ENCODE measurements at places on chromosomes 11 and 22.
A peak's percentile ranks its signal among the peaks of the same experiment; 100 is the strongest.

GRCh38 chr11:103807806-103808205, 228.6 kb upstream of the DDI1 start:
- DNase-seq = no peak

GRCh38 chr11:119148720-119149017, 183 bp upstream of the ABCG4 start:
- DNase-seq = no peak

- DNase-seq = no peak
Observed at GRCh38 chr11:41985799-41986198, 526.3 kb upstream of the LRRC4C start.

DNA sequence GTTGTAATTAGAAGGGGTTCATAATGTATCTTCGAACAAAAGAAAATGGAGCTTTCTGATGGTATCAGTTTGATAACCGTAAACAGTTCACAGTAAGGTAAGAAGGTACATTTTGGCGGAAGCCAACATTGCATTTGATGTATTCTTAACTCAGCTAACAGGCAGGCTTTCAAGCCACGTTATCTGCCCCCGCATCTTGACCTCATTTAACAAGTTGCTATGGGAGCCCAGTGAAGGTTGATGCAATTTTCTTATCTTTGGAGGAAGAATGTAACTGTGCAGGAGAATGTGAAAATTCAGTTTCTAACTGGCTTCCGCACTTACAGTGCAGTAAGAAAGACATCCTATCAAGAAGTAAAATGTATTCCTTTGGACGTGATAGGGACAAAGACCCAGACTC, 110.6 kb downstream of the ETS1 start:
- DNase-seq = no peak

DNA sequence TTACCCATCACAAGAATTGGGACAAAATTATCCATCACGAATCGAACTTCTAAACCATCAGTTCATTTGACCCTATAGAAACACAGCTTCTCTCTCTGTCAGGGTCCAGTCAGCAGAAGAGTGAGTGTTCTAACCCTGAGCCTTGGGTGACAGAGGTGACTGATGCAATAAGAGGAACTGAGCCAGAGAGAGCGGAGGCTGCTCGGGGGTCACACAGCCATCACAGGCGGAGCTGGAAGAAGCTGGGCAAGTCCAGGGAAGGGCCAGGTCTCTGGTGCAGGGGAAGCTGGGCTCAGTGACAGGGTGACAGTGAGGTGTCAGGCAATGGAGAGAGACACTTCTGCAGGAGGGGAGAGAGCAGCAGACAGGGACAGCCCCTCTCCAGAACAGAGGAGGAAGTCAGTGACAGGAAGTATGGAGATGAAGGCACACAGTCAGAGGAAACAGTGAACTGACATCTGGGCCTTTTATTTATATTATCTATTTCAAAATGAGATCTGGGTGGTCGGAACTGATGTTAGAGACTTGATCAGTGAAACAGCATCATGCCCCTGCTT, 184.0 kb upstream of the TBCEL start:
- no peak for DNase-seq

- no peak for DNase-seq
Observed at GRCh38 chr22:49216579-49216978, 611.1 kb downstream of the BRD1 start.

DNA sequence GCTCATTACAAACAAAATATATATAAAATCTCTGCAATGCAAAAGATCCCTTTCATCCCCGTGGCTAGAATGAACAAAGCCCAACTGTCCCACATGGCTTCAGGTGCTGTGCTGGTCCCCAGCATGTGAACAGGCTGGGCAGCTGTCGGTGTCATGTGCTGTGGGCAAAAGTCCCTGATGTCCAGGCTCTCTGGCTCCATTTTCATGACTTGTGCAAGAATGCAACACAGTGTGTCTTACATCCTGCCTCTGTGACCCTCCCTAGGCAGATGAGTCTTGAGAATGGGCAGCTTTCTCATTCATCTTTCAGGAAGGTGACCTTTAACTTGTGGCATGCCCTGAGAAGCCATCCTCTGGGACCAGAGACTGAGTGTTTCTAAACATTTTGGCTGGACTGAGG, 14.5 kb downstream of the GUCD1 start:
- no peak for DNase-seq

DNA sequence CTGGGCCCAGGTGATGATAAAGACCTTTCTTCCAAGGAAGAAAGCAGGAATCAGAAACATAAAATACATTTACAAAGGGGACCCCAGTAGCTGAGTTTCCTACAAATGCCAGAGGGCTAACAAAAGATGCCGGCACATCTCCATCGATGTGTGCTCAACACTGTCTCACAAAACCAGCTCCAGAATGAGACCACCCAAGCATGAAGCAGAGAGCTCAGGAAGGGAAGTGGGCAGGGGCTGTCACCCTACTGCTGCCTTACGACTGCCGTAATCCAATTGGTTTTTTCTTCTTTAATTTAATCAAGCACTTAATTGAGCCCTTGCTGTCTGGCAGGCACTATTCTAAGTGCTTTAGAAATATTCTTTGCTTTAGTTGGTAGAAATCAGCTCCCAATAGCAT, 26.1 kb downstream of the SMCO4 start:
- DNase-seq = no peak

- no peak for DNase-seq
Observed at GRCh38 chr11:47981667-47982404, 1.5 kb downstream of the PTPRJ start.

GRCh38 chr22:37279331-37280181, 2.8 kb upstream of the CYTH4 start:
- no peak for DNase-seq

DNA sequence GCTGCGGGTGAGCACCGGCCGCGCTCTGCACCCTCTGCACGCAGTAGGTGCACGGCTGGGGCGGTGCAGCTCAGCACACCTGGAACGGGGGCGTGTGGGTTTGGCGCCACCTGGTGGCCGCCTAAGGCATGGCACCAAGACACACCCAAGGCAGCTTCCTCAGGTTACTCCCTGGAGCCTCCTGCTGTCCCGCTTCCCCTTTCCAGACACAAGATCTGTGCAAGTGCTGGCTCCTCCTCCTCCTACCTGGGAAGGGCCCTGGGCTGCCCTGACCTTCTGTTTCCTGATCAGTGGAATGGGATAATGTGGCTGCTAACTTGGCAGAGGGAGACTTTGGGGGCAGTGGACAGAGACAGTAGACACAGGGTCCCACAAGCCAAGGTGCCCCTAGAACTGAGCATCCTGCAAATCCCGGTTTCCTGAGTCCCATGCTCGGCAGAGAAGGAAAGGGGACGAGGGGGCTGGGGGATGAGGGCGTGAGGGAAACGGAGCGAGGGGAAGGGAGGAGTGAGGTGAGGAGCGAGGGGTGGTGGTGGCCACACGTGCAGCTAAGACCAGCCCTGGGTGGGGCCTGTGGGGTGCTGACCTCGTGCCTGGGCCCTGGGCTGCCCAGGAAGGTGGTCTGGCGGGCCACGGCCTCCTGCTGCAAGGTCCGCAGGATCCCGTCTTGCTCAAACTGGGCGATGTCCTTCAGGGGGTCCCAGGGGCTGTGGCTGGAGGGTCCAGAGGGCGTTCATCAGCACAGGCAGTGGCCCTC, 34.8 kb upstream of the CARS1 start:
- peak; percentile 19 for DNase-seq

GRCh38 chr11:11860103-11860979, 18.6 kb downstream of the USP47 start:
- no peak for DNase-seq

DNA sequence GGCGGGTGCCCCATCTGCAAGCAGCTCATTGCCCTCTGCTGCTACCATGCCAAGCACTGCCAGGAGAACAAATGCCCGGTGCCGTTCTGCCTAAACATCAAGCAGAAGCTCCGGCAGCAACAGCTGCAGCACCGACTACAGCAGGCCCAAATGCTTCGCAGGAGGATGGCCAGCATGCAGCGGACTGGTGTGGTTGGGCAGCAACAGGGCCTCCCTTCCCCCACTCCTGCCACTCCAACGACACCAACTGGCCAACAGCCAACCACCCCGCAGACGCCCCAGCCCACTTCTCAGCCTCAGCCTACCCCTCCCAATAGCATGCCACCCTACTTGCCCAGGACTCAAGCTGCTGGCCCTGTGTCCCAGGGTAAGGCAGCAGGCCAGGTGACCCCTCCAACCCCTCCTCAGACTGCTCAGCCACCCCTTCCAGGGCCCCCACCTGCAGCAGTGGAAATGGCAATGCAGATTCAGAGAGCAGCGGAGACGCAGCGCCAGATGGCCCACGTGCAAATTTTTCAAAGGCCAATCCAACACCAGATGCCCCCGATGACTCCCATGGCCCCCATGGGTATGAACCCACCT, 28.0 kb upstream of the L3MBTL2 start:
- DNase-seq = no peak

DNA sequence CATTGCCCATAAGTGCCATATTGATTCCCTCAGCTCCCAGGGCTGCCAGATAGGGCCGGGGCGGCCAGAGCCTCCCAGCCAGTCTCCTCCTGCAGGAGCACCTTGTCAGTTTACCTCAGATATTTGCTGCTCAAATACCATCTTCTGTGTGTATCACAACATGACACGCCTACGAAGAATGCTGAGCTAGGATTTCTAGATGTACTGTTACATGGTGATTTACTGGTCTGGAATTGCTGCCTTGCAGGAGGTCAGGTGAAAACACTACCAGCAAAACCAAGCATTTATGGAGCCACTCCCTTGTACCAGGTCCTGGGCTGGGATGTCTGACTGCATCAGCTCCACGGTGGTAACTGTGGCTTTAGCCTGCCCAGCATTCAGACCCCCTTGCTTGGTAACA, 11.8 kb downstream of the MICAL3 start:
- DNase-seq = no peak

- no peak for DNase-seq
Observed at GRCh38 chr11:134483291-134483690, 71.2 kb upstream of the B3GAT1 start.

DNA sequence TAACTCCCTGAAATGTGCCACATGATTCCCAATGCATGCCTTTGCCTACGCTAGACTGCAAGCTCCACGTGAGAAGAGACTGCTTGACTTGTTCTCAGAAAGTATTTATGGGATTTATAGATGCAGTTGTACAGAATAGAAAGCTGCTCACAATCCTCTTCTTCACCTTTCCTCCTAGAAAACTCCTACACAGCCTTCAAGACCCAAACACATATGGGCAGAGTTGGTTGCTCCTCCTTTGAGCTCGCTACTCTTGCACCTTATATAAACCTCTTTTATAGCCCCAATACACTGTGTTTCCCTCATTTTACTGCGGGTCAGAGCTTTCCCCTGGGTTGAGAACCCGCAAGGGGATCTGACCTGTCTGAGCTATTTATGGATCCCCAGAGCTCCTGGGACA, 16.4 kb downstream of the C1QTNF6 start:
- DNase-seq = no peak

GRCh38 chr11:46490666-46491065, 99.1 kb upstream of the CHRM4 start:
- no peak for DNase-seq

DNA sequence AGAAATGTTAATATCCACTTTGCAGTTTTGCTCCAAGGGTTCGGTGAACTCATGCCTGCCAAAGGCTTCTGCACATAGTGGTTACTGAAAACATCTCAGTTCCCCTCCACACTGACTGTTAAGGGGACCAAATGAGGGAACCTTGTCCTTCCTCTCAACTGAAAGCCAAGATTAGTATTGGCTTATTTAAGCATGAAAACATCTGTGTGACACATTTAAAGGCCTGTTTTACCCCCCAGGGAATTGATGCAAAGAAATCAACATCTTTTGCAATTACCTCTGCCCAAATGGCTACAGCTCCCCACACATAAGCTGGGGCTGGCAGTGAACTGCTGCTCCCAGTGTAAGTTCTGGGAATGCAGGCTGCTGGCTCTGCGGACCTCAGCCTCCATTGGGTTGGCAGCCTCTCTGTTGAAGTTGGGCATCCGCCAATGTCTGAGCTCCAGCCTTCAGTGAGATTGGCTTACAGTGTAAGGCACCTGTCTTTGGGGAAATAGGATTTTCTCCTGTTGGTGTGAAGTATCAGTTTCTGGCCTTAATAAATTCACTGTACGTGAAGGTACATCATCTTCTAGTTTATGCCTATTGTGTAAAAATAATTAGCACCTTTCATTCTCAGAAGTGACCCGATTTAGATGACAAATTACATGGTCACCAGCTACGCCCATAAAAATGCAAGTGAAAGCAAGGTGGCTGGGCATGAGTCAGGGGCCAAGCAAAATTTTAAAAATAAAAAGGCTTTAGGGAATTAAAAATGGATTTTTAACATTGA, 213.4 kb upstream of the SYN3 start:
- peak; percentile 95 for DNase-seq

- DNase-seq = no peak
Observed at GRCh38 chr11:75586395-75586794, 24.3 kb downstream of the SERPINH1 start.

GRCh38 chr11:130166457-130166784, 6.8 kb downstream of the ST14 start:
- DNase-seq = no peak

DNA sequence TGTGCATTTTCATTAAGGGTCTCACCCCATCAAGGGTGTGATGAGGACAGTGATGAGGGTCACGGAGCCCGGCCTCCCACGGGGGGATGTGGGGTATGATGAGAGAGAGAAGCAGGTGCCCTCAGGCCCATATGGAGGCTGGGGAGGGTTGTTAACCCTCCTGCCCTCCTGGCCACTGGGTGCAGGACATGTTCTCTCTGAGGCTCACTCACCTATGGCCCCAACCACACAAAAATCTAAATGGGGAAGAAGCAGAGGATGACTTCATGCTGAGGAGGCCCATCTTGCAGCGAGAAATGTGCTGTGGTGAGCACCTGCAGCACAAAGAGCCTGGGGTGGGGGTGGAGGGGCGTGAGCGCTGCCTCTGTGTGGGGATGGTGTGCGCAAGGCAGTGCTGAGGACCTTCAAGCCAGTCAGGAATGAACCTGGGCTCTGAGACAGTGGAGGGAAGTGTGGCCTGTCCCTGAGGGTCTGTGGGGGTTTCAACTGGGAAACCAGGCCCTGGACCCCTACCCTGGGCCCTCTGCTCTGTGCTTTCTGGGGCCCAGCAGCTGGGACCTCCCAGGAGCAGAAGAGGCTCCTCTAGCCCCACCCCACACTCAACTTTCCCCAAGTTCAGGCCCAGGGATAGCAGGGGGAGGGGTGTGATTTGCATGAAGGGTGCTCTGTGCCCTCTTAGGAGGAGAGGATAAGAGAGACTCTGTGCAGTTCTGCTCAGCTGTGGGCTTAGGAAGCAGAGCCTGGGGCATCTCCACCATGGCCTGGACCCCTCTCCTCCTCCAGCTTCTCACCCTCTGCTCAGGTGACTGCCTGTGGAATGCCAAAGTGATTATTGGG, 43.0 kb upstream of the TOP3B start:
- DNase-seq = no peak

- DNase-seq = no peak
Observed at GRCh38 chr11:66915046-66915832, 42.9 kb downstream of the PC start.

DNA sequence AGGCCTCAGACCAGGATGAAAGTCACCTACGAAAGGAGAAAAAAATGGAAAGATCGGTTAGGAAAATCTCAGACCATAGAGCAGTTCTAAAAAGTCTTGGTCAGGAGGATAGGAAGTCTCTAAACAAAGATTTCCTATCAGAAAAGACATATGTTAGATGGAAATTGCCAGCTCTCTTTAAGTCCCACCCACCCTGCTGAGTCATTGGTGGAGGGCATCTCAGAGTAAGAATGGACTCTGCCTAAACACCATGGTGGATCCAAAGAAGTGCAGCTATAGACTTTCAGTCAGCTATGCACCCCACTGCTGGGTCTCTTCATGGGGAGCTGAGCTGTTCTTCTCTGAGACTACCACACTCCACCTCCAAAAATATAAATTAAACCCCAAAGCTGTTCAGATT, 3.7 kb downstream of the OR8B2 start:
- DNase-seq = no peak

Data from GM12878 (cell line).